Renal cortex interstitium (tissue), 15 donors: ENCODE measurements at places on chromosomes 13 and 19. TPM values are rescaled to one million over a fixed set of nuclear protein-coding genes. Genes with fewer than 3 reads are reported as not detected.

GRCh38 chr19:57818378-57818777, 3.7 kb upstream of the ZNF552 start:
- no peak for DNase-seq

- no peak for DNase-seq
Observed at GRCh38 chr13:38758277-38758676, 71.4 kb downstream of the FREM2 start.

The ACER1 gene
- polyA plus RNA-seq, result 0.23 TPM

- no peak for DNase-seq
Observed at GRCh38 chr19:17579661-17580244, 24.3 kb downstream of the COLGALT1 start.

The PLEKHF1 gene
- polyA plus RNA-seq, result 2.0 TPM

The PHLDB3 gene
- 14.5 TPM for polyA plus RNA-seq

The TMPRSS9 gene
- 0.30 TPM for polyA plus RNA-seq

The C1QTNF9B gene
- polyA plus RNA-seq, result 0.83 TPM

The PRR12 gene
- 28.6 TPM for polyA plus RNA-seq

- no peak for DNase-seq
Observed at GRCh38 chr13:75486146-75487062, 4.4 kb upstream of the TBC1D4 start.

DNA sequence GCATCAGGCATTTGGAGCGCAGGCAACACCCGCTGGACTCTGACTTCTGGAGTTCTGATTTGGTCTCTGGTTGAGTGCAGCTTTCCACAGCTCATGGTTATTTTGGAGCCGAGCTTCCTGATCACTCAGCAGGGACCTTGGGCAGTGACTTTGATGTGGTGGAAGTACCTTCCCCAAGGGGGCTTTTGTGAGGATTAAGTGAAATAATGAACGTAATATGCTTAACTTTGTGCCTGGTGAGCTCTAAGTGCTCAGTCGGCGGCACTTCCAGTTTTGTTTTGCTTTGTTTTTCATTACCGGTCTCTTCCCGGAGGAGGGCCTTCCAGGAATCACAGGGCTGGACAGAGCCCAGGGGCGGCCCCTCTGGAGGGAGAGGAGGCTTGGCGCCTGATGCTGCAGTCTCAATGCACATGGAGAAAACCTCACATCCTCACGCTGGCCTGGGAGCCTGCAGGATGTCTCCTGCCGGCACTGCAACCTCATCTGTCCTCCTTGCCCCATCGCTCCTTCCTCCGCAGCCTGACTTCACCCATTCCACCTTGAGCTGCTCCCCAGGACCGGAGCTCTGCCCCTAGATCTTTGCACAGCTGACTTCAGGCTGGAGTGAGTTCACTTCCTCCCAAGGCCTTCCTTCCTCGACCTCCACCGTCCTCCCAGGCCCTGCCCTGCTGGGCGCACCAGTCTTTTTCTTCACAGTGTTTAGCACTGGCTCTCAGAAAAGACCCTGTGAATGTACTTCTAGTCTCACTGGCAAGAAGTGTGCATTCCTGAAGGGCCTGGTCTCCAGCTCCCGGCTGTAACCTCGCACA, 1.5 kb downstream of the PLEKHF1 start:
- no peak for DNase-seq

GRCh38 chr13:42328672-42329071, 56.7 kb downstream of the AKAP11 start:
- no peak for DNase-seq

GRCh38 chr13:46315491-46316075, 71.5 kb downstream of the RUBCNL start:
- no peak for DNase-seq

The PLK5 gene
- 0.14 TPM for polyA plus RNA-seq

GRCh38 chr19:34489175-34489574, 7.6 kb downstream of the WTIP start:
- no peak for DNase-seq

DNA sequence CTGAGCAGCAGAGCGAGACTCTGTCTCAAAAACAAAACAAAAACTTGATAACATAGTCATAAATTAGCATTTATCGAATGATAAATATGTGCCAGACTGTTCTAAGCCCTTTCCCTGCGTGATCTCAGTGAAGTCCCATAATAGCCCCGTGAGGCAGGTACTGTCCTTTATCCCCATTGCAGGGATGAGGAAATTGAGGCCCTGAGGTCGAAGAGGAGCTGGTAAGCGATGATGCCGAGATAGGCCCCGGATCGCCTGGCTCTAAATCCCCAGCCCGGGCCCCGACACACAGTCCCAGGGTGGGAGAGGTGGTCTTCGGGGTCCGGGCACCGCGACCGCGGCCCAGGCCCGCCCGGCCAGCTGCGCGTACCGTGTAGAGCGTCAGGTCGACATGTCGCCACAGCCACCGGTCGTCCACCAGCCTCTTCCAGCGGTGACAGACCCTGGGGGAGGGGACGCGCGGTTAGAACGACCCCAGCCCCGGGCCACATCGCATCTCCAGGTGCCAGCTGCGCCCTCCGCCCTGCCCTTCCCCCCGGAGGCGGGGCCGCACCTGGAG, 625 bp downstream of the FBXL12 start:
- no peak for DNase-seq

DNA sequence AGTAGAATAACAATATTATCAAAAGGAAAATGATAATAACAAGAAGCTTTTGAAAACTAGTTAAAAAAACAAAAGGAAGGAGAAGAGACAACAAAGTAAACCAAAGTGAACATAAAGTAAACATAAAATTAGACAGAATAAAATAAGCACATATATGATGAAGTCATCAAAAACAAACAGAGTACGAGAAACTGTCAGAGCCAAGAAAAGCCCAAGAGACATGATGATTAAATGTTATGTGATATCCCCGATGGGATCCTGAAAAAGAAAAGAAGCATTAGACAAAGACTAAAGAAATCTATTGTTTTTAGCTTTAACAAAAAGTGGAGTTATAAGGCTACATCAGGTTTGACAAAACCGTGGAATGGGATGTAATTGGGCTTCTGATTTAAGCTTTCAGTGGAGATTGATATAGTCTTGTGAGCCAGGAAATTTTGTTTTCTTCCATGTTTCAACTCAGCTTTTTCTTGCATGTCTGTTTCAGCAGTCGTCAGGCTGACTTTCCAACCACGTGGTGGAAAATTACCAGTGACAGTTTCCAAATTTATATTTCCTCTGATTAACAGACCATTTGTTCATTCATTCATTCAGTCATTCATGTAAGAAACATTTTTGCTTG, 64.9 kb downstream of the KL start:
- DNase-seq, result no peak

The RASAL3 gene
- 0.51 TPM for polyA plus RNA-seq

The OR7G1 gene
- not detected for polyA plus RNA-seq

DNA sequence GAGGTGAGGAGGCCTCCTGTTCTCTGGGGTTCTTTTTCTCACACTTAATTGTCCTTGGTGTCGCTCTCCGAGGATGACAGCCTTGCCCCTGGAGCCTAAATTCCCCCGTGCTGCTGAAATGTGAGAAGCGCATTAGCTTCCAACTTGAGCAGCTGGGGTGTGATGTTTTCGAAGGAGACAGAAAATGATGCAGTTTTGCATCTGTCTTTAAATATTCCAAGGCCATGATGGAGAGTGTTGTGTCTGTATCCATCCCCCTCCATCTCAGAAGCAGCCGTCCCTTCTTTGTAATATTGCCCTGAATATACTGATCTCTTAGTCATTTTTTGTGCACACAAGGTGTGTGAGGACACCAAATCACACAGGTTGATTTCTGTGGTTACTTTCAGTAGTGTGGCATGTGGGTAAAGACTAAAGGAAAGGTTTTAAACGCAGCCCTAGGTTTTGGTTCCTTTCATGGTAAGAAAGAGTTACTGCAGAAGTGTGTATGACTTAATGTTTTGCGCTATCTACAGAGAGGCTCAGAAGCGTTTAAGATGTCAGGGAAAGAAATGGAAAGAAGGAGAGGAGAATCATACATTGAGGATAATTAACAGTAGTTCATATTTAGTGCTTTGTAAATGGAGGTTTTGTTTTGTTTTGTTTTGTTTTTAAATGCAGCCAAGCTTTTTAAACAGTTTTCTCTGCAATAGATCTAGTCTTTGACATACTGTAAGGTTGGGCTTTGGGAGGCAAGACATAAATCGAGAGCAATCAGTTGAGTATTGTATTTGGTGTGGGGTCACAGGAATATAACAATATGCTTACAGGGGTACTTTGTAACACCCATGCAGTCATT, 1.6 kb downstream of the NBEA start:
- no peak for DNase-seq
